ENCODE measurements at places on chromosomes 2 and 18. TPM values are rescaled to one million over a fixed set of nuclear protein-coding genes. Genes with fewer than 3 reads are reported as not detected.

The CD8B gene
- polyA plus RNA-seq, result not detected

DNA sequence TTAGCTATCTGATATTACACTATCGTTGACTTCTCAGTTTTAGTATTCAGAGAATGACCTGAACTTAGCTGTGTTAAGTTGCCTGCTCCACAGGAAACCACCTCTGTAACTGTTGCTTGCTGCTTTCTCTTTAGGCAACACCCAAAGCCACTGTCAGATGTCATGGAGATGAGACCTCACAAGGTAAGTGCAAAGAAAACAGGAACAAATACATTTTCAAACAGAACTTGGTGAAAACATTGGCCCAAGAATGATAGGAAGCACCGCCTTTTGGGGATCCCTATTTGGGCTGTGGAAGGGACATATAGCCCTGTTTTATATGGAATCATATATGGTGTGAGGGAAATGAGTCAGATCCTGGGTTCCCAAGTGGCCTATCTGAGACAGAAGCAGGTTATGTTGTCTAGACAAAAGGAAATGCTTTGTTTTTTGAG lies 143.4 kb downstream of the UBE2E3 start:
- DNase-seq, result no peak

GRCh38 chr2:98585386-98585785 lies 22.9 kb downstream of the COA5 start:
- DNase-seq, result no peak

GRCh38 chr2:172101821-172102390 lies 794 bp downstream of the DLX2 start:
- DNase-seq, result peak; percentile 74

- no peak for DNase-seq
These were observed 4.9 kb upstream of the CNDP1 start for GRCh38 chr18:74529378-74529777.

The IL1RL2 gene
- polyA plus RNA-seq, result 2.0 TPM

The MOCOS gene
- 17.9 TPM for polyA plus RNA-seq

GRCh38 chr2:179443180-179443579 lies 178.5 kb upstream of the SESTD1 start:
- DNase-seq, result peak; percentile 36

- no peak for DNase-seq
These were observed 560.7 kb upstream of the CRIM1 start for GRCh38 chr2:35794796-35795450.

The PLCD4 gene
- 1.6 TPM for polyA plus RNA-seq

DNA sequence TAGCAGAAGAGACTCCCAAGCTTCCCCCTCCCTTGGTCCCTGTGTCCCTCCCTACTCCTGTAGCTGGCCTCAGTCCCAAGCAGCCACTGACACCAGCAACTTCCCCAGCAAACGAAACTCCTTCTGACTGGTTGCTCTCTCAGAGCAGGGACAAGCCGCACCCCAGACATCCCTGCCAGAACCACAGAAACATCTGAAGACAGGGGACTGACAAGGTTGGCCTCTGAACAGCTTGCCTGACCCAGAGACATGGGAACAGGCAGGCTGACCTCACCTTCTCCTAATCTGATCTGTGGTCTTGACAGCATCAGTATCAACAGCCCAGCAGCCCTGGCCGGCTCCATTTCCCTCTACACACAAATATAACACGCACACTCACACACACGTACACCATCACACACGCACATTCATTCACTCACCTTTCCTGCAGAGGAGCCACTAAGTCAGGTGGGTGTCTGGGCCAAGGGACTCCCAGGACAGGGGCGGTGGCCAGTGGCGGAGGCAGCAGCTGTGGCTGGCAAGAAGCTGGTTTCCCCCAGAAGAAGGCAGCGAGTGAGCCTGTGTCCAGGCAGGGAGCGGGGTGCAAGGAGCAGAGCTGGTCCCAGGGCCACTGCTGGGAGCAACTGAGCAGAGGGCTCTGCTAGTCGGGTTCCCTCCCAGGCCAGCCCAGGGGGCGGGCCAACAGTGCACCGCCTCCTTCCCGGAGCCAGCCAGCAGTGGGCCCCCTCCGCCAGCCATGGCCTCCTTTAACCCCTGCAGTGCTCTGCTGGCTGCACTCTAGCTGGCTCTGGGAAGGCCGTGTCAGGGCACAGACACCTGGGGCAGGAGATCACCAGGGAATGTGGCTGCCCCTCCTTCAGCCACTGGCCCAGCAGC lies 59.1 kb downstream of the TNS1 start:
- peak; percentile 85 for DNase-seq

DNA sequence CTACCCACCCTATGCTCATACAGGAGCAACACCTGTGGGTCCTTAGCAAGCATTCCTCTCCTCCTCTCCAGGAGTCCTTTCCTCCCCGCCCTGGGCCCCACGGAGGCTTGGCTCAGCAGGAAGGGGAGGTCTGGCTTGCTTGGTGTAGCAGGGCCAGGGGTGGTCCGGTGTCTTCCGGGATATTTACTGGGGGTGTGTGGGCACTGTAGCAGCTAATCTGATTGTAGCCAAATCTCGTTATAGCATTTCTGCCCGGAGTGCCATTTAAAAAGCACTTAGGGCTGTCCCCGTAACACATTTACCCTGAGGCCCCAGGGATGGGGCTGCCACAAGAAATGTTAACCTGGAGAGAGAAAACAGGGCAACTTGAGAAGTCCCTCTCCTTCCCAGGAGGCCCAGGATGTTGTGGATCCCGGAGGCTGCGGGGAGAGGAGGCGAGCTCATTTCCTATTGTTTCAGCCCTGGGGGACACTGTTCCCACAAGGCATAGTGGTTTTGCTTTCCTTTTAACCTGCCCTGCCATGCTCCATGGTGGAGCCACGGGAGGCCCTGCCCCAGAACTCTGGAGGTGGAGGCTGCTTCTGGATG lies 134.5 kb downstream of the CLIP4 start:
- DNase-seq, result no peak

DNA sequence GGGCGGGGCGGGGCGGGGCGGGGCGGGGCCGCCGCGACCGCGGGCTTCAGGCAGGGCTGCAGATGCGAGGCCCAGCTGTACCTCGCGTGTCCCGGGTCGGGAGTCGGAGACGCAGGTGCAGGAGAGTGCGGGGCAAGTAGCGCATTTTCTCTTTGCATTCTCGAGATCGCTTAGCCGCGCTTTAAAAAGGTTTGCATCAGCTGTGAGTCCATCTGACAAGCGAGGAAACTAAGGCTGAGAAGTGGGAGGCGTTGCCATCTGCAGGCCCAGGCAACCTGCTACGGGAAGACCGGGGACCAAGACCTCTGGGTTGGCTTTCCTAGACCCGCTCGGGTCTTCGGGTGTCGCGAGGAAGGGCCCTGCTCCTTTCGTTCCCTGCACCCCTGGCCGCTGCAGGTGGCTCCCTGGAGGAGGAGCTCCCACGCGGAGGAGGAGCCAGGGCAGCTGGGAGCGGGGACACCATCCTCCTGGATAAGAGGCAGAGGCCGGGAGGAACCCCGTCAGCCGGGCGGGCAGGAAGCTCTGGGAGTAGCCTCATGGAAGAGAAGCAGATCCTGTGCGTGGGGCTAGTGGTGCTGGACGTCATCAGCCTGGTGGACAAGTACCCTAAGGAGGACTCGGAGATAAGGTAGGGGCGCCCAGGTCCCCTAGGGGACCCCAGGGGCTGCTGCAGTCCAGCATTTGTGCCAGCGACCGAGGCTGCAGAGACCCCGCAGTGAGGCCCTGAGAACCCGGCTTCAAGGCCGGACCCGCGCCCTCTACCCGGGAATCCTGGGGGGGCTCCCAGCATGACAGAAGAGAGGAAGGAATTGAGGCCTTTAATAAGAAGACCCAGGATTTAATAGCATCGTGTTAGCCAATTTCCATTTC lies at the start of gene KHK:
Gene KHK, plus strand, starts transcription at position 49 of the 870 bp plus-strand sequence. Its CDS starts 488 bp downstream, at position 537.
- peak; percentile 26 for DNase-seq

The ALK gene
- not detected for polyA plus RNA-seq
